ENCODE measurements at places on chromosomes 16 and 17. TPM values are rescaled to one million over a fixed set of nuclear protein-coding genes. Genes with fewer than 3 reads are reported as not detected.

WNT9B gene
- total RNA-seq = not detected

RNF222 gene
- not detected for total RNA-seq

HBA1 gene
- not detected for total RNA-seq

MAP2K3 gene
- 23.5 TPM for total RNA-seq

FAM171A2 gene
- total RNA-seq = 3.2 TPM

DNAJA3 gene
- total RNA-seq = 38.0 TPM

GLYR1 gene
- total RNA-seq = 27.8 TPM

ARHGAP23 gene
- total RNA-seq = 9.3 TPM

GRCh38 chr17:43710101-43710500 lies 48.4 kb upstream of the MEOX1 start:
- H3K4me1 ChIP-seq = peaks cover 4% of the 10 kb centered on the region
- H3K36me3 ChIP-seq = no peaks in the 10 kb centered on the region
- H3K4me3 ChIP-seq = no peak overlapping the region
- no peak overlapping the region for H3K27ac ChIP-seq

- DNase-seq = no peak
- H3K4me3 ChIP-seq = no peak overlapping the region
- H3K36me3 ChIP-seq = no peaks in the 10 kb centered on the region
- H3K27me3 ChIP-seq = no peaks in the 10 kb centered on the region
These were observed 692 bp upstream of the KCNJ16 start for GRCh38 chr17:70074236-70074830.

DNA sequence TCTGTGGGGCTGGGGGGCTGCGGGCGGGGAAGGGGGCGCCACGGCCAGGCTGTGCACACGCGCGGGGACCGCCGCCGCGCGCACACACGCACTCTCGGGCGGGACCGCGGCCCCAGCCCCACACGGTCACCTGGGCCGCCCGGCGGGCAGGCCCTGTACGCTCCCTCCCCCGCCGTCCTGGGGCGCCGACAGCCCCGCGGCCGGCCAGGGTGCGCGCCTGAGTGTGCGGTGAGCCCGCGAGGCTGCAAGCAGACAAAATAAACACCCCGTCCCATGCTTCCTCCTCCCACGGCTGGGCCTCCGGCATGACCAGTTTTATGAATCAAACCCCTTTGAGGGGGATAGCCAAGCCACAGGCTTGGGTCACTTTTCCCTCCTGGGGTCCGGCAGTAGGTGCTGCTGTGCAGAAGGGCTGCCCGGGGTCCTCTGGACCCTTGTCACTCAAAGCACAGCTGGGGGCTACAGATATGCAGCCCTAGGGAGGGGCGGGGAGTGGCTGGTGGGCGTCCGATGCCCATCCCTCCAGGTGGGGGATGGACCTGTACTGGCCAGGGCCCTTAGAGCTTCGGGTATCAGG lies 441 bp downstream of the VASN start:
- peaks cover 46% of the 10 kb centered on the region for H3K4me1 ChIP-seq
- H3K36me3 ChIP-seq = peaks cover 10% of the 10 kb centered on the region
- no peaks in the 10 kb centered on the region for H3K27me3 ChIP-seq
- H3K4me3 ChIP-seq = peak overlapping the region; percentile 87

GRCh38 chr16:30651124-30652004 lies 604 bp downstream of the PRR14 start:
- H3K4me3 ChIP-seq = peak overlapping the region; percentile 84
- H3K27me3 ChIP-seq = no peaks in the 10 kb centered on the region
- DNase-seq = peak; percentile 46
- H3K36me3 ChIP-seq = peaks cover 26% of the 10 kb centered on the region
- peaks cover 6% of the 10 kb centered on the region for H3K4me1 ChIP-seq

GRCh38 chr16:66692341-66692740 lies 4.2 kb downstream of the CMTM4 start:
- no peak overlapping the region for H3K27ac ChIP-seq
- H3K4me1 ChIP-seq = peaks cover 7% of the 10 kb centered on the region
- H3K36me3 ChIP-seq = no peaks in the 10 kb centered on the region
- no peak for DNase-seq

GRCh38 chr16:16033208-16033717 lies 83.8 kb downstream of the ABCC1 start:
- H3K27me3 ChIP-seq = no peaks in the 10 kb centered on the region
- H3K36me3 ChIP-seq = peaks cover 75% of the 10 kb centered on the region
- H3K27ac ChIP-seq = peak overlapping the region; percentile 48
- peaks cover 25% of the 10 kb centered on the region for H3K4me1 ChIP-seq
- H3K4me3 ChIP-seq = no peak overlapping the region

DNA sequence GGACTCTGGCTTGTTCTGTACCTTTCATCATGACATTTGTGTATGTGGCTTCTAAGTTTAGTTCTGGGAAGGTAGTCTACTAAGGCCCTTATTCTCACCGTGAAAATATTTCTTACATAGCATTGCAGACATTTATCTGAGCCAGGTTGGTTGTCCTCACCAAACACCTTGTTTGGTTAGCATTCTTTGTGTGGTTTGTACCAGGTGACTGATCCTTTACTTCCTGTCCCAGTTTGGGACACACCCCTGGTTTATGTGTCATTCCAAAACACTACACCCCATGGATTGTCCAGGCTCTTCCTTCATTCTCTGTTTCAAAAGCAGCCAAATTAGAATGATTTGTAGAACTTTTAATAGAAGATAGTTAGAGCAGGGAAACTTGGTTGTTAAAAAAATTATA lies 23.2 kb upstream of the DUSP14 start:
- DNase-seq = no peak
- H3K27me3 ChIP-seq = no peaks in the 10 kb centered on the region
- H3K36me3 ChIP-seq = peaks cover 18% of the 10 kb centered on the region
- no peaks in the 10 kb centered on the region for H3K4me1 ChIP-seq
- H3K4me3 ChIP-seq = no peak overlapping the region

GRCh38 chr16:9499941-9500593 lies 408.6 kb downstream of the HAPSTR1 start:
- no peak overlapping the region for H3K4me3 ChIP-seq
- H3K36me3 ChIP-seq = no peaks in the 10 kb centered on the region
- no peak for DNase-seq
- no peak overlapping the region for H3K27ac ChIP-seq
- H3K4me1 ChIP-seq = no peaks in the 10 kb centered on the region
- no peaks in the 10 kb centered on the region for H3K27me3 ChIP-seq

- H3K27me3 ChIP-seq = no peaks in the 10 kb centered on the region
- peak overlapping the region; percentile 90 for H3K27ac ChIP-seq
- peaks cover 9% of the 10 kb centered on the region for H3K4me1 ChIP-seq
- DNase-seq = peak; percentile 68
- no peak overlapping the region for H3K4me3 ChIP-seq
These were observed 96.7 kb upstream of the FAM20A start for GRCh38 chr17:68697850-68698361.

DNA sequence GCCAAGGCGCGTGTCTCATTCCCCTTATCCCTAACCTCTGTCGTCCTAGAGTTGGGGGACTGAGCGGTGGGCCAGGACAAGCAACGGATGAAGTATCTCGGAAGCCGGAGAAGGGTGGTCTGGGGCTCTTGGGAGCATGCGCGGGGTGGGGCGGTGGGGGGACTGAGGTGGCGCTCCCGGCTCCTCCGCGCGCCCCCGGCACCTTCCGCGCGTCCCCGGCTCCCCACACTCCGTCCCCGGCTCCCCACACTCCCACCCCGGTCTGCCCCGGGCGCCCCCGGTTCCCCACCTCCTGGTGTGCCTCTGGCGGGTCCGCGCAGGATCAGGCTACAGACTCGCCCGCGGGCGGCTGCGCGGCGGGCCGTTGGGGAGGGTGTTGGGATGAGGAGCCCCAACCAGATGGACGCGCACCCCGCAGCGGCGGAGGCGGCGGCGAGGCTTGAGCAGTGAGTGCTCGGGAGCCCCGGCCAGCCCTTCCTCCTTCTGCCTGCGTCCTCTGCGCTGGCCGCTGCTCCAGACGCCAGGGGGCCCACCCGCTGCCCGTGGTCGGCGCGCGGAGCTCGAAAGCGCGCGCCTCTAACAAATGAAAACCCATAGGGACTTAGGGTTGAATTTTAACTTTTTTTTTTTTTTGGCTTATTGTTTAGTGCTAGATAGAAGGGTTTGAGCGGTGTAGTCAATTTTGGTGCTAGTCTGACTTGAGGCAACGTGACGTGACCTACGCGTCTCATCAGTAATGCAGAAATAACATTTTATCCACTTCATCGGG lies 5.6 kb upstream of the CRYM start:
- H3K36me3 ChIP-seq = no peaks in the 10 kb centered on the region
- no peak overlapping the region for H3K27ac ChIP-seq
- H3K4me1 ChIP-seq = no peaks in the 10 kb centered on the region
- H3K4me3 ChIP-seq = peak overlapping the region; percentile 29
- peak; percentile 25 for DNase-seq

DNA sequence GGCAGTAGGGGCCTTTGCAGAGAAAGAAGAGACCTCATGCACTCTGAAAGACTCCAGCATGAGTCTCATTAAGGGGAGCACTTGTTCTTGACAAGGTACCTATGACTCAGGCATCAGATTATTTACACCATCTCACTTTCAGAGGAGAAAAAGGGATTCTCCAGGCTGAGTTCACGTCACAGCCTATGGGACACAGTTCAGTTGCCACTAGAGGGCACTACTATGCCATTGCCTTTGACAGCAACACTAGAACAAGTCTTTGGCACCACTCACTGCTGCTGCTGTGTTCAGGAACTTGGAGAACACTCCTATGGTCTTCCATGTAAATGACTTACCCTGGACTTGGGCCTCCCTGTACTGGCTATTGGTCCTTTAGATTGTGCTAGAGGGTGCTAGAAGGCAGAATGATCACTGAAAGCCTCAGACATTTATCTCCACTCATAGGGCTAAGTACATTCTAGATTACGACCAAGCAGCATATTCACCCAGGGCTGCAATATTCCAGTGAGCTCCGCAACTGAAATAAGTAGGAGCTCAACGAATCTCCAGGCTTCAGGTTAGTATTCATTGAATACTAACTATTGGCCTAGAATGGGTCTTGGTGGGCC lies 225.1 kb upstream of the CA10 start:
- no peaks in the 10 kb centered on the region for H3K36me3 ChIP-seq
- no peaks in the 10 kb centered on the region for H3K4me1 ChIP-seq
- no peaks in the 10 kb centered on the region for H3K27me3 ChIP-seq
- H3K27ac ChIP-seq = no peak overlapping the region
- no peak overlapping the region for H3K4me3 ChIP-seq

- H3K36me3 ChIP-seq = peaks cover 1% of the 10 kb centered on the region
- DNase-seq = no peak
- H3K4me3 ChIP-seq = no peak overlapping the region
- H3K4me1 ChIP-seq = no peaks in the 10 kb centered on the region
- no peak overlapping the region for H3K27ac ChIP-seq
These were observed 16.2 kb downstream of the GSE1 start for GRCh38 chr16:85629326-85629725.

DNA sequence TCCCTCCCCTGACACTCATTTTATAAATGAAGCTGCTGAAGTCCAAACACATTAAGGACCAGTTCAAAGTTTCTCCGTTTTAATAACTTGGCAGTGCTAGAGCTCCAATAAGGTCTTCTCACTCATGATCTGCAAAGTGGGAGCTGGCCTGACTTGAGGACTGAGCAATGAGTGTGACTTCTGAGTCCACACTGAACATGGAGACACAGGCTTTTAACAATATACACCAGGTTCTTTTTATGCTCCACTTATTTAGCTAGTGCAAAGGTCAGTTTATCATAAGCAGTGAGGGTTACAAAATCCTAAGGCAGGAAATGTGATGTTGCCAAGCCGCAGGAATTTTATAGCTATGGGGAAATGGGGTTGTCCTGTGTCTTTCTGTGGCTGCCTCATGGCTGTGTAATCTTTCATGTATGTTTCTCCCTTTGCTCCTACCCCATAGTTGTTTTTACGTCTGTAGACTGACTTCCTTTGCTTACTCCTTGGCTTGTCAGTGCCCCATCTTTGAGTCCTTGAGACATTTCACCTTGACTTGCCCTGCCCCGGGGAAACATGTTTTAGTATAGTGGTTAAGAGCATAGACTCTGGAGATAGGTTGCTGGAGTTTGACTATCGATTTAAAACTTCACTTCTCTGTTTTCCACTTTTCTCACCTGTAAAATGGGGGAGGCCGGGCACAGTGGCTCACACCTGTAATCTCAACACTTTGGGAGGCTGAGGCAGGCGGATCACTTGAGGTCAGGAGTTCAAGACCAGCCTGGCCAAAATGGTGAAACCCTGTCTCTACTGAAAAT lies 12.2 kb upstream of the MMD start:
- no peaks in the 10 kb centered on the region for H3K27me3 ChIP-seq
- peaks cover 18% of the 10 kb centered on the region for H3K4me1 ChIP-seq
- H3K27ac ChIP-seq = peak overlapping the region; percentile 92
- H3K36me3 ChIP-seq = no peaks in the 10 kb centered on the region
- H3K4me3 ChIP-seq = no peak overlapping the region

GRCh38 chr16:14181371-14182050 lies 110.4 kb downstream of the MRTFB start:
- H3K4me3 ChIP-seq = no peak overlapping the region
- no peaks in the 10 kb centered on the region for H3K27me3 ChIP-seq
- H3K36me3 ChIP-seq = no peaks in the 10 kb centered on the region
- H3K4me1 ChIP-seq = peaks cover 12% of the 10 kb centered on the region
- no peak overlapping the region for H3K27ac ChIP-seq

- peak overlapping the region; percentile 81 for H3K4me3 ChIP-seq
- peaks cover 41% of the 10 kb centered on the region for H3K36me3 ChIP-seq
- H3K27me3 ChIP-seq = no peaks in the 10 kb centered on the region
- peaks cover 20% of the 10 kb centered on the region for H3K4me1 ChIP-seq
- peak overlapping the region; percentile 54 for H3K27ac ChIP-seq
These were observed 601 bp downstream of the JMJD8 start for GRCh38 chr16:683396-684070.

GRCh38 chr17:82112914-82113311 lies 14.9 kb upstream of the FASN start:
- H3K36me3 ChIP-seq = peaks cover 13% of the 10 kb centered on the region
- no peak overlapping the region for H3K4me3 ChIP-seq
- DNase-seq = no peak
- H3K27ac ChIP-seq = no peak overlapping the region
- no peaks in the 10 kb centered on the region for H3K27me3 ChIP-seq
- no peaks in the 10 kb centered on the region for H3K4me1 ChIP-seq

- no peak overlapping the region for H3K4me3 ChIP-seq
- H3K36me3 ChIP-seq = peaks cover 18% of the 10 kb centered on the region
- peak; percentile 53 for DNase-seq
- no peaks in the 10 kb centered on the region for H3K27me3 ChIP-seq
These were observed 34.4 kb downstream of the BRD7 start for GRCh38 chr16:50334106-50334975.
